Left renal pelvis (tissue), 4 donors: ENCODE measurements at places on chromosomes 7 and 10. TPM values are rescaled to one million over a fixed set of nuclear protein-coding genes. Genes with fewer than 3 reads are reported as not detected.

DNA sequence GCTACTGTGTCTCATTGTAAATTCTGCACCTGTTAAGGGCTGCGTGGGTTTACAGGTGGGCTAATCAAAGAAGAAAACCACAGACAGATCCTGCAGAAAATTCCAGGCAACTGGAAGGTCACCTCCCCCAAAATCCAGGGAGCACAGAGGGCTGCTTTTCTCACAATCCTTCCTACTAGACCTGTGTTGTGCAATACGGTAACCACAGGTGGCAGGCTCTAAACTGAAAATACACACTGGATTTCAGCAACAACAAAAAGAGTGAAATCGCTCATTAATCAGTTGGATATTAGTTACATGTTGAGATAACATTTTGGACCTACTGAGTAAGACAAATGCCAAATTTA is 83.2 kb downstream of the SLC16A9 start:
- no peak for DNase-seq

Gene CDC14C
- not detected for polyA plus RNA-seq

Gene AOAH
- polyA plus RNA-seq: 2.4 TPM

DNA sequence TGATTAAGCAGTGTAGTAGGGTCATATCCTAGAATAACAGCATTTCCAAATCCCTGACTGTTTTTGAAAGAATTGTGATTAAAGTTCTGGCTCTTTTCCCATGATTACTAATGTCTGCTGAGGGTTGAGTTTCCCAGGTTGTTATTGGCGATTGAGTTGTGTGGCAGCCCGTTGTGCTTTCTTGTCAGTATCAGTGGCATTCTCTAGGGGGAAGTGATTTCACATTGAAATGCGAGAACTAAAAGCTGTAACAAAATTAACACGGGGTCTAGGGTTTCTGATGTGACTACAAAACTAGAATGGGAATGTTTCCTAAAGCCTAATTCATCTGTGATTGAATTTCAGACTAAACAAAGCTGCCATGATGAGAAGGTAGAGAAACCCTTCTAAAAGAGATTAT is 349.4 kb downstream of the EXOC4 start:
- no peak for DNase-seq

DNA sequence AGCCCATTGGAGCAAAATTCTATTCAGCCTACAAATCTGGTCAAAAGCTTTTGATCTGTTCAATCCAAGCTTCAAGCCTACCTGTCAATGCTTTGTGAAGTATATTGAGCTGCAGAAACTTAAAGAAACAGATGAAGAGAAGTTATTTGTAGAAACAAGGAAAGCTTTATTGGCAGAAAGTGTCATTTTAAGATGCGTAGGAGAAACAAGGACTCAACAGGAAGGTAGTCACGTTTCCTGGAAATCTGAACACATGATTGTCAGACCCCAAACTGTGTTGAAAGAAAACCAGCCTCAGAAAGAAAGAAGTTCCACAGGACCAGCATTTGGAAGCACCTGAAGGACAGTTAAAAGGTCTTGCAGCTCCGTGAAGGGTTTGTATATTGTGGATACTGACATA is 34.8 kb upstream of the PURB start:
- no peak for DNase-seq

Gene PPP1R9A
- polyA plus RNA-seq: 29.7 TPM

Gene CNNM1
- 0.55 TPM for polyA plus RNA-seq

- DNase-seq: no peak
Observed at GRCh38 chr7:158946771-158947170, 90.4 kb downstream of the DYNC2I1 start.

GRCh38 chr7:149719912-149720335 is 53.5 kb downstream of the ZNF467 start:
- DNase-seq: no peak

GRCh38 chr10:30029872-30030256 is 29.5 kb downstream of the JCAD start:
- DNase-seq: no peak

Gene NXPH1
- polyA plus RNA-seq: 0.39 TPM

DNA sequence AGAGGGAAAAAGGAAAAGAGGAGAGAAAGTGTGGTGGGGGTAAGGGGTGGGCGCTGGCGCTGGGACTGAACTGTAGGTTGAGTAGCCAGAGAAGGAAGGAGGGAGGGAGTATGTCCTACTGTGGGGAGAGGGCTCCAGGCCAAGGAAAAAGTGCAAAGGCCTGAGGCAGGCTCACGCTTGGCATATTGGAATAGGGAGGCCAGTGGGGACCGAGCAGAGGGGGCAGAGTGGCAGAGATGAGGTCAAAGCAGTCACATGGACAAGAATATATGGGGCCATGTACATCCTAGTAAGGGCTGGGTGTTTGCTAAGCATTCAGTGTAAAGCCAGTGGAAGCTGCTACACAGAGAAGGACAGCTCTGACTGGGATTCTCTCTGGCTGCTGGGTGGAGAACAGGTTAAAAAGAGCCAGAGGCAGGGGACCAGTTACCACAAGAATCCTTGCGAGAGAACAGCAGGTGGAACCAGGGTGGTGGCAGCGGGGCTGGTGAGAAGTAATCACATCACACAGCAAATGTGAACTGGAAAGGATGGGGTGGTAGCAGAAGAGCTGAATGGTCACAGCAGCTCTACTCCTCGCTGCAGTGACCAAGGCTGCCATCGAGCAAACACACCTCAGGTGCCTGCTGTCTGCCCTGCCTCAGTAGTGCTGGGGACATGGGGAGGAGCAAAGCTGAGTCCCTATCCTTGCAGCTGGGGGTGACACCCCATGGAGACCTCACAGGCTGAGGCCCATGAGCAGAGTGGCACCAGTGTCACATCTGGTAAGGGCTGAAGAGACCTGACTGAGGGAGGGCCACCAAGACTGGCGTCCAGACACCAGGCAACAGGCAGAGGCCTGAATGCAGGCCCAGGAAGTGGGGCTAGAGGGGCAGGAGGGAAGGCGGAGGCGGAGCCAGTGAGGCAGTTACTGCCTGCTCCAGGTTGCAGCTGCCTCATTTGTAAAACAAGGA is 39.5 kb downstream of the FAM53B start:
- DNase-seq: no peak

DNA sequence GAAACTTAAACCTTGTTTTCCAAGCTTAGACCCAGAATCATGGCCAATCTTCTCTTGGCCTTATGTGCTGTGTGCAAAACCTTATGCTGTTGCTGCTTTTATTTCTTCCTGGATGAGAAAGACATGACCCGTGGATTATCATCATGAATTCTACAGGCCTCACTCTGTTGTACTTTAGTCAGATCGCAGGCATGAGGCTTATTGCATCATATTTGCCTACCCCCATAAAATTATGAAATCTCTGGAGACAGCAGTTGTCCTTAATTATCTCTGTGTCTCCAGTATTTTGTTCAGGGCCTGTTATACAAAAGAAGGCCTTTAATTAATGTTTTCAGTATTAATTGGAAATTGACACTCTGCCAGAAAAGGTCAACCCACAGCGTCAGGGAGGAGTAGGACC is 71.6 kb downstream of the PLCE1 start:
- DNase-seq: no peak
